NCI-H82 (cell line): ENCODE measurements at places on chromosomes 7 and 10.

DNA sequence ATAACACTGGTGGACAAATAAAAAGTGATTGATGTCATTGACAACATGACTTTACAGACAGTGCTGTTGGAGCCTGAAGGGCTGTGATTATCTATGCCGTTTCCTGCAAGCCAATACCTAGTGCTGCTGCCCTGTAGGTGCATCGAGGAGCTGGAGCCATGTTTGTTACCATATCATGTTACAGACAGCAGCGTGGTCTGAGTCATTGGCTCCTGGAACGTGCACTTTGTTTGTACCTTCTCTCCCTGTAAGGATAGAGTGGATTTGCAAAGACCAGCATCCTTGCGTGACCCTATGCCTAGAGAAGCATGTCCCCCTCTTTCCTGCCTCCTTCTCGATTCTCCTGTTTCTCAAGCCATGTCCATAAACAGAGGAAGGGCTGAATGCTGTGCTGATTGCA lies 597.2 kb downstream of the TYW1 start:
- peak; percentile 25 for DNase-seq

DNA sequence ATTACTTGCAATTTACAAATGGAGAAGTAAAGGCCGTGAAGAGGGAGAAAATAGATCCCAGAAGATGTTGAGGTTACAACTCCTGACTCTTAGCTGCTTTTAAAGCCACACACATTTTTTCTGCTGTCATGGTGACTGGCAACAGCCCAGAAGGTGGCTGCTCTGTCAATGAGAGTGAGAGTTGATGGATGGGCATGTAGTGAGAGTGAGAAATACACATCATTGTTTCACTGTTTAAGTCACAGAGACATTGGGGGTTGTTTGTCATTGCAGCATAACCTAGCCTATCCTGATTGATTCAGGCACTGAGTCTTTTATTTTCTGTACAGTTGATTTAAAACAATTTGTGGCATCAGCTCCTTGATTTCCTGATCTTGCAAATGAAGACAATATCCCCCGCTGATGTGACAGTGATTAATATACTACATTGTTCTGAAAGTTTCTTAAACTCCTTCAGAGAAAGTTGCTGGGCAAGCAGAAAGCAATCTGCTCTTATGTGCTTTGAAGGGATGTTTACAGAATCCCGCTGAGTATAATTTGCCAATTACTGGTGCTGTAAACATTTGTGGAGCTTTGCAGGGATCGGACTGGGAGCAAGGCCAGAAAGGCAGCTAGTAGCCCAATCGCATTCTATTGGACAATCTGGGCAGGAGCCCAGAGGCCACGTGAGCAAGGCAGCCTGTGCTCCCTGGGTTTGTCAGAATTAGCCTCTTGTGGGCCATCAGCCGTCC lies 229.6 kb downstream of the PRPF18 start:
- DNase-seq = no peak

DNA sequence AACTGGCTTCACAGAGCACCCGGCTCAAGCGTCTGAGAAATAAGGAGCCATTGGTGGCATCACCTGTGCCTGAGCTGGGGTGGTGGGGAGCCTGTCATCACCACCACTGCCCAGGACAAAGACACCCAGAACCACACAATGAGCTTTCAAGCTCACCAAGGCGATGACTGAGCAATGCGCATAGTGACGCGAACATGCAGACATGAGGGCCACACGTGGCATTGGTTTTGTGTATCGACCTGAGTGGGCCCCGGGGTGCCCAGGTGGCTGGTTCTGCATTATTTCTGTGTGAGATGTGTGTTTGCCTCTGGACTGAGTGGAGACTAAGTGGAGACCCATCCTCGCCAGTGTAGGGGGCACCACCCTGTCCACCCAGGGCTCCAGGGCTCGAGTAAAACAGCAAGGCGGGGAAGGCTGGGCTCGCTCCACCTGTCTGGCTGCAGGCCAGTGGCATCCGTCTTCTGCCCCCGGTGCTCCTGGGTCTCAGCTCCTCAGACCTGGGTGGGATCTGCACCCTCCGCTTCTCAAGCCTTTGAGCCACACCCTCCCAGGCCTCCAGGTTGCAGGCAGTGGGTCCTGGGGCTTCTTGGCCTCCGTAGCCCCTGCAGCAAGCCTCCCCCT lies 92.6 kb downstream of the DIP2C start:
- DNase-seq = no peak

DNA sequence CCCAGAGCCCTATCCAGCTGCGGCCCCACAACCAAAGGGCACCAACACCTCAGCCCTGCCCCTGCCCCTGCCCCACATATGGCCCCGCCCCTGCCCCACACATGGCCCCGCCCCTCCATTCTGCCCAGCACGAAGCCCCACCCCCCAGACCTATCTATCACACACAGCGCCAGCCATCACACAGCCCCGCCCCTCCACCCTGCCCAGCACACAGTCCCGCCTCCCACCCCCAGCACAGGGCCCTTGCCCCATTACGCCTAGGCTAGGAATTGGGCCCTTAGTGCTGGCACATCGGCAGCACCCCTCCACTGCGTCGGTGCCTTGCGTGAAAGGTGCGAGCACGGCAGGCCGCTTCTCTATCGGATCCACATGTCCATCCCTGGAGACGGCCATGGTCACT lies 126.8 kb downstream of the MAD1L1 start:
- DNase-seq = peak; percentile 57

GRCh38 chr7:39405581-39405980 lies 160.6 kb upstream of the YAE1 start:
- DNase-seq = no peak

GRCh38 chr7:92498557-92498956 lies 20.8 kb upstream of the ERVW-1 start:
- DNase-seq = no peak

DNA sequence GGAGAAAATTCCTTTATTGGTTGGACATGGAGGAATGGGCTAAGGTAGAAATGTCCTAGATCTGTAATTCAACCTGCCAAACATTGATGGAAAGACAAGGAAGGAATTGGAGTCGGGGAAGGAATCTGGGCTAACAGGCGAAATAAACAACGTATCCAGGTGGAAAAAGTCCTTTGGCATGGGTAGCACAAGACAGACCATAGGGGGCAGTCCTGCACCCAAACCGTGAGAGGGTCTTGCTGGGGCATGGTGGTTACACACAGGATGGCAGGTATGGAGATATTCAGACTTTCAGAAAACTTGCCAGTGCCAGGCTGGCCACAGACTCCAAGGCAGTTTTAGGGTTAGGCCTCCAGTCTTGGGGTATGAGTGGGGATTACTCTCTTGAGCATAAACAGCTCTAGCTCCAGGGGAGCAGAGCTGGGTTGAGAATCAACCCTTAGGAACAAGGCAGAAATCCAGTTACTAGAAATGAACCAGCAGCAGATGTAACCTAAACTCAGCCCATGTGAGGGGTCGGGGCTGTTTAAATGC lies 188.6 kb upstream of the GDF10 start:
- DNase-seq = no peak

DNA sequence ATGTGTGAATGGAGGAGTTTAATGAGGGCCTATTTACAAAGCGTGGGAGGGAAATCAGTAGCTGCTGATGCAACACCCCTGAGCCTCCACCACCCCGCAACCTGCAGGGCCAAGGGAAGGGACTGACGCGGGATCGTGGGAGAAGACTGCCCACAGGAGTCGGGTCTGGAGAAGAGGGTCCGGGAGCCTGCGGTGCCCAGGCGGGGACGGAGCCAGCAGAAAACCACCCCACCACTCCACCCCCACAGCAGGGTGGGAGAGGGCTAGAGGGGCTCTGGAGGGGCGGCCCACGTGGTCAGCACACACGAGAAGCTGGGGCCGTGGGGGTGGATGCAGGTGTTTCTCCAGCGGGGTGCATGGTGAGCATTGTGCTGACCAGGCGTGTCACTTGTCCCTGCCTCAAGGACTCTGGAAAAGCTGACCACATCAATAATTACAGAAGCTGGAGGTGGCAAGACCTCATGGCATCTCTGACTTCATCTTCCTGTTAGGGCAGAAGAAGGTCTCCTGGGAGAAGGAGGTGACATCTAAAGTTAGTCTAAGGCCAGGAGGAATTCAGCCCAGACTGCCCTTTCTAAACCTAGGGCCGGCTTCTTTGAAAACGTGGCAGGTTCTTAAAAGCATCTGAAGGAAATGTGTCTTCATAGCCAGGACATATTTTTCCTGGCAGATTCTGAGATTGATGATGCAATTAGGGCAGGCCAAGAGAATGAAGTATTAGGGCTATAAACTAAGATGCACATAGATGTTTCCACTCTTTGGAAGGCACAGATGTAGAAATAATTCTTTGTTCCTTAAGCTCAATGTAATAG lies 150.9 kb downstream of the RGS10 start:
- no peak for DNase-seq

GRCh38 chr7:56105508-56105907 lies 768 bp downstream of the CHCHD2 start:
- DNase-seq = peak; percentile 41

- DNase-seq = no peak
Observed at GRCh38 chr10:17792991-17793390, 16.2 kb upstream of the MRC1 start.

GRCh38 chr10:59033622-59034021 lies 142.8 kb upstream of the PHYHIPL start:
- peak; percentile 1 for DNase-seq

GRCh38 chr10:85259908-85260307 lies 931.5 kb downstream of the CCSER2 start:
- DNase-seq = no peak

- no peak for DNase-seq
Observed at GRCh38 chr10:94363251-94363565, 469 bp upstream of the NOC3L start.

DNA sequence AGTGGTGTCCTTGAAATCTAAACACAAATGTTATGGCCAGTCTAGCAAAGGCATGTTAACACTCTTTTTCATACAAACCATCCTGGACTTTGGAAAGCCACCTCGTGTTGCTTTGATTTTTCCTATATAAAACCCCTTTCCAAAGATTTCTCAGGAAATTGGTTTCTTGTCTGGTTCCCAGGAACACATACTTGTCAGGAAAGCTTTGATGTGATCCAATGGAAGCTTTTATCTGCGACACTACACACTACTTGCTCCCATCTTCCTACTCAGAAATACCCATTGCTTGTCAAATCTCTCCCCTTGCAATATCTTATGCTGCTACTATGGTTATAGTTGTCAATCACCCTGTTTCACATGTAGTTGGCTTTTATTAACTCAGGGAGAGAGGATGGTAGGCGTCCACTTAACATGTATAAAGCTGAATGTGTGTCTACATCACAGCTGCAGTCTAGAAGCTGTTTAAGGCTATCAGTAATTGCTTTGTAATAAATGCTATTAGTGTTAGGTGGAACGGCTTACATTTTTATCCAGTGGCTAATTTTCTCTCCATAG lies 189.6 kb downstream of the GPAM start:
- no peak for DNase-seq
